Ovary (tissue), 10 donors: ENCODE measurements at places on chromosomes 11 and 22. TPM values are rescaled to one million over a fixed set of nuclear protein-coding genes. Genes with fewer than 3 reads are reported as not detected.

- no peak overlapping the region for H3K27ac ChIP-seq
- H3K36me3 ChIP-seq: no peaks in the 10 kb centered on the region
- no peaks in the 10 kb centered on the region for H3K4me1 ChIP-seq
- no peaks in the 10 kb centered on the region for H3K27me3 ChIP-seq
- no peak overlapping the region for H3K4me3 ChIP-seq
- DNase-seq: no peak
Measured at GRCh38 chr11:77402218-77402556, 71.7 kb downstream of the PAK1 start.

GRCh38 chr11:17923217-17923616 is 89.6 kb downstream of the SERGEF start:
- H3K4me1 ChIP-seq: no peaks in the 10 kb centered on the region
- H3K4me3 ChIP-seq: no peak overlapping the region
- H3K27ac ChIP-seq: no peak overlapping the region
- no peaks in the 10 kb centered on the region for H3K36me3 ChIP-seq
- no peak for DNase-seq

DNA sequence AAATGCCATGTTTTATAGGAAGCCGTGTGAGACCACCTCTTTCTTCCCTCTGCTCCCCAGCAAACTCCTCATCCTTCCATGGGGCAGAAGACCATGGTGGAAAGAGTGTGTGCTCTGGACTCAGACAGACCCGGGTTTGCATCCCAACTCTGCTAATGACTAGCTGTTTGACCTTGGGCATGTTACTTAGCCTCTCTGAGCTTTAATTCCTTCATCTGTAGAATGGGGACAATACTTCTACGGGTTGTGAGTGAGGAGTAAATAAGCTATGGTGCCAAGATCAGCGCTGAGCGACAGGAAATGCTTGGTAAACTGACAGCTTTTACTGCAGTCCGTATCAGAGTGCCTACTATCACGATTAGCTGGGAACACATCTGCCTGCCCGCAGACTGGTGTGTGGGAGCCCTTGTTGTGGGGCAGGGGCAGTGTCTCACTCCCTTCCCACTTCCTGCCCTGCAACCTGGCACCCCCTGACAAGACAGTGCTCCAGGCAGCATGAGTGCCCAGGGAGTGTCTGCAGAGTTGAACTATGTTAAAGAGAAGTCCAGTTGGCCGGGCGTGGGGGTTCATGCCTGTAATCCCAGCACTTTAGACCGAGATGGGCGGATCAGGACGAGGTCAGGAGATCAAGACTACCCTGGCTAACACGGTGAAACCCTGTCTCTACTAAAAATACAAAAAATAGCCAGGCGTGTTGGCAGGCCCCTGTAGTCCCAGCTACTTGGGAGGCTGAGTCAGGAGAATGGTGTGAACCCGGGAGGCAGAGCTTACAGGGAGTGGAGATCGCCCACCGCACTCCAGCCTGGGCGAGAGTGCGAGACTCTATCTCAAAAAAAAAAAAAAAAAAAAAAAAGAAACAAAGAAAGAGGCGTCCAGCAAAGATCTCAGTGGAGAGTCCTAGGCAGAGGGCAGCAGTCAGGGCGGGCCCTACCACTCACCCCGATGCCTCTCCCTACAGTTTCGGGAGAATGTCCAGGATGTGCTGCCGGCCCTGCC is 2.2 kb downstream of the SEC14L2 start:
- H3K4me1 ChIP-seq: peaks cover 9% of the 10 kb centered on the region
- H3K36me3 ChIP-seq: no peaks in the 10 kb centered on the region
- no peaks in the 10 kb centered on the region for H3K27me3 ChIP-seq
- DNase-seq: no peak

DNA sequence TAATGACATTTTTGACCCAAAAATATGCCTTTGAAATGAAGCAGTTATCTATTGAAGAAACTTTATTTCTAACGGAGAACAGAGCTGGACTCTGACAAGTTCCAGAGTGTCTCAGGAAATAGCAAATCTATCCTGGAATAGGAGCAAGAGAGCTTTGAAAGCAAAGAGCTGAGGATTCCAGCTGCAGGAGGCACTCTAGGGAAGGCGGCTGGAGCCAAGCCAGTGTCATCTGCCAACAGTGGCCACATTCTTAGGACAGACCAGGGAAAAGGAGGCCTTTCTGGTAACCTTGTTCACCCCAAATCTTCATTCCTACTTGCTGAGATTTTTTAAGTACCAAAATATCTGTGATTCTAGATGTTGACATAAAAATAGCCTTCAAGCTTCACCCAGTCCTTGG is 493.5 kb upstream of the B3GAT1 start:
- H3K4me3 ChIP-seq: no peak overlapping the region
- no peak for DNase-seq
- no peaks in the 10 kb centered on the region for H3K27me3 ChIP-seq
- H3K4me1 ChIP-seq: no peaks in the 10 kb centered on the region
- H3K36me3 ChIP-seq: no peaks in the 10 kb centered on the region

Gene GLYATL2
- not detected for total RNA-seq
